ENCODE measurements at places on chromosomes 12 and 14.
A peak's percentile ranks its signal among the peaks of the same experiment; 100 is the strongest.

- DNase-seq, result no peak
Observed at GRCh38 chr12:53816360-53817020, 64.7 kb upstream of the CISTR start.

GRCh38 chr14:61860294-61860918, 98.2 kb downstream of the SNAPC1 start:
- DNase-seq, result peak; percentile 3

GRCh38 chr12:46559311-46559710, 186.7 kb upstream of the SLC38A2 start:
- no peak for DNase-seq

GRCh38 chr14:55122440-55122986, 6.5 kb upstream of the LGALS3 start:
- DNase-seq, result no peak

GRCh38 chr12:70557583-70558191, 79.5 kb downstream of the PTPRB start:
- no peak for DNase-seq

GRCh38 chr14:93347850-93348249, 868 bp downstream of the COX8C start:
- no peak for DNase-seq

DNA sequence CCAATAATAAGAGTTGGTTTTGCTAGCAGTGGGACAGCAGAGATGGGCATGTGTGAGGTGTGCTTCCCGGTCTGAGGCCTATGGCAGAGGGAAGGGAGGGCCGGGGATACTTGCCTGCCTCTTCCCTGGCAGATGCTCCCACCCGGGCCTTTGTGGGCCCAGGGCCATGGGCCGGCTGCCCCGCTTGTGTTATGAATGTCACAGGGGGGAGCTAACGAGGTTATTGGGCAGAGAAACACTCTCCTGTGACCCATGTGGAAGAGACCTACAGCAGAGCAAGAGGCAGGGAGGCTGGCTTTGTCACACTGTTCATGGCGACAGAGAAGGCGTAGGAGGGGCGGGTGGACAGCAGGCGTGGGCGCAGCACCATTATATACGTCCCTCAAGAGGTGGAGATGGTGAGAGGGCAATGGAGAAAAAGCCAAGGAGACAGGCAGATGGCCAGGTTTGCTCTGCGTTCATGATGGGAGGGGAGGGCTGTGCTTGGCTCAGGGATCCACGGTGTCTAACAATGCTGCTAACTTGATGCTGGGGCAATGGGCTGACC, 13.3 kb downstream of the CCND2 start:
- no peak for DNase-seq

DNA sequence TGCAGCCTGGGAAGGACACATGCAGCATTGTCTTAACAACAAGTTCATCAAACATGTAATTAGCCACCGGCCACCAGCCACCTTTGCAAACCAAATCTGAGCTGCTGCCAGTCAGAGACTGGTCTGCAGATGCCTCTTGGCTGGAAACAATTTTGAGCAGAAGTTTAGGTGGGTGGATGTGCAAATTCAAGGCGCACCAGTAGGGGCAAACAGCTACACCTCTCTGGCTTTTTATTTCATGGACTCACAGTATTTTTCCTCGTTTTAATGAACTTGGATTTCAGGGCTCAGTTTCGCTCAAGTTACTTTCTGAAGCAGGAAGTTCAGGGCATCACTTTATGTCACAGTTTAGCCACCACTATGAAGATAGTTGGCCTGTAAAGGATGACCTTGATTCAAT, 94.3 kb downstream of the OTX2 start:
- DNase-seq, result no peak

DNA sequence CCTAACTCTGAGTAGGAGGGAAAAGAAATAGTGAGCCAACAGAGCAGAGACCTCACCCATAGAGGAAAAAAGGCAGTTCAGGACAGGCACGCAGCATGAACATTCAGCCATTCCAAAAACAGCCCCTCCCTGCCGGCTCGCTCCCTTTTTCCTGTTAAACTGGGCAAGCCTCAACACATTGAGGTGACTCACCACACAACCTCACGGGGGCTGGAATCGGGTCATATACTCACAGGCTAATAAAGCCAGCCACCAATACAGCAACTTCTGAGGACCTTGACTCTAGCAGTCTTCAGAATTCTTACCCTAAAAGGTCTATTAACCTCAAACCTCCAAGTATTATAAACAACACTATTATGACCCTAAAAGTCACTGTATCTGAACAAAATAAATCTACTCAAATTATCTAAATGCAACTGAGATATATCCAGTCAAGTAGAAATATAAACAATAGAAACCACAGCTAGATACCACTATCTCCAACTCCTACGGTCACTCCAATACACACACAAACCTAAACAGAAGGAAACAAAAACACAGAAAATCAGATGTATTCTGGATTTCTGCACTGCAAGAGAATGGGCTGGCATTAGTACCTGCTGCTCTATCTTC, 6.3 kb downstream of the YBX3 start:
- no peak for DNase-seq

GRCh38 chr12:176321-177181, 37.4 kb downstream of the SLC6A12 start:
- DNase-seq, result no peak

DNA sequence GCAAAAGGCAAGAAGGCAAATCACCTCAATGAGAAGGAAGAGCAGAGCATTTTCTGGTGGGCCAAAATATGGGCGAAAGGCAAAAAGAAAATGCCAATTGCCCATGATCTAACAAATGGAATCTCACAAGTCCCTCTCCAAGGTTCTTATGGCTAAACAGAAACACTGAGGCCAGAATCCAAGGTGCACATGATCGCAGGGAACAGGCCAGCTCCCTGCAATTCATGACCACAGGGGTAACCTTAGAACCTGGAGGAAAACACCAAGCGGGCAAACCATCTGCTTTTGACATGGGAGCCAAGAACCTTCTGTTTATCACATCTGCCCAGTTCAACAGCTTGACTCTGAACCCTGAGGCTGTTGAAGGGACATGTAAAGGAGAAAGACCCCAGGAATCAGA, 60.0 kb downstream of the NT5DC3 start:
- DNase-seq, result no peak

GRCh38 chr14:98085751-98086150, 1186.2 kb downstream of the BCL11B start:
- DNase-seq, result no peak

- no peak for DNase-seq
Observed at GRCh38 chr12:52323416-52324152, 2.4 kb upstream of the KRT83 start.

DNA sequence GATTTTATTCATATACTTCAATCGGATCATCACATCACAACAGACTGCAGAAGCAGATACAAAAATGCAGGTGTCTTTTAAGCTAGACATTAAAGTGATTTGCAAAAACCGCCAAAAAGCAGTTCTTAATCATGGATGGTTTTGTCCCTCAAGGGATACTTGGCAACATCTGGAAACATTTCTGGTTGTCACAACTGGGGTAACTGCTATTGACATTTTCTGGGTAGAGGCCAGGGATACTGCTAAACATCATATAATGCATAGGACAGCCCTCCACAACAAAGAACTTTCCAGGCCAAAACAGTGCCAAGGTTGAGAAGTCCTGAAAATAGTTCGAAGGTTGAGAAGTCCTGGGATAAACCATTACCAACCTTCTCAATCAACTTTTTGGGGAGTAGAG, 101.8 kb upstream of the BBS10 start:
- no peak for DNase-seq

DNA sequence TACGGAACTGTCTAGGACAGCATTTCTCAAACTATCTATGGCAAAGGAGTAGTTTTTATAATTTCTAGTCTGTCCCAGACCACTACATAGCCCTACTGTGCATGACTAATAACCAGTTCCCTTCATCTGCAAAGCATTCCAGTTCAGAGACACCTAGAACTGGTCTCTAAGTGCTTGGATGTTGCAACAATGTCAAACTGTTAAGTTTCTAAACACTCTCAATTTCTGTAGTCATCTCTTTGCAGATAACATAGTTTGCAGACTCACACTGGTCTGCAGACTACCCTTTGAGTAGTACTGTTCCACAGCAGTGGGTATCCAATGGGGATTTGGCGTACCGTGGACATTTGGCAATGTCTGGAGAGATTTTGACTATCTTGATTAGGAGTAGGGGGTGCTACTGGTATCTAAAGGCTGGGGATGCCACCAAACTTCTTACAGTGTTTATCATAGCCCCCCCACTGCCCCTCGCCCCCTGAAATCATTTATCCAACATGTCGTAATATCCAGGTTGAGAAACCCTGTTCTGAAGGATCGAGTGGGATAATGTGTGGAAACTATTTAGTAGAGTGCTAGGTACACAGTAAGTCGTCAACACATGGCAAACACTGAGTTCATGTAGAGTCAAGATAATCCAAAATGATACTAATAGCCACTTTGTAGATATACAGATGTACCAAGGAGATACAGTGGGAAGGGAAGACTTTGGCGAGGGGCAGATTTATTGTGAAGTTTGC, 1.7 kb downstream of the C12orf76 start:
- DNase-seq, result no peak

GRCh38 chr12:110289044-110289710, 8.1 kb downstream of the ATP2A2 start:
- no peak for DNase-seq

DNA sequence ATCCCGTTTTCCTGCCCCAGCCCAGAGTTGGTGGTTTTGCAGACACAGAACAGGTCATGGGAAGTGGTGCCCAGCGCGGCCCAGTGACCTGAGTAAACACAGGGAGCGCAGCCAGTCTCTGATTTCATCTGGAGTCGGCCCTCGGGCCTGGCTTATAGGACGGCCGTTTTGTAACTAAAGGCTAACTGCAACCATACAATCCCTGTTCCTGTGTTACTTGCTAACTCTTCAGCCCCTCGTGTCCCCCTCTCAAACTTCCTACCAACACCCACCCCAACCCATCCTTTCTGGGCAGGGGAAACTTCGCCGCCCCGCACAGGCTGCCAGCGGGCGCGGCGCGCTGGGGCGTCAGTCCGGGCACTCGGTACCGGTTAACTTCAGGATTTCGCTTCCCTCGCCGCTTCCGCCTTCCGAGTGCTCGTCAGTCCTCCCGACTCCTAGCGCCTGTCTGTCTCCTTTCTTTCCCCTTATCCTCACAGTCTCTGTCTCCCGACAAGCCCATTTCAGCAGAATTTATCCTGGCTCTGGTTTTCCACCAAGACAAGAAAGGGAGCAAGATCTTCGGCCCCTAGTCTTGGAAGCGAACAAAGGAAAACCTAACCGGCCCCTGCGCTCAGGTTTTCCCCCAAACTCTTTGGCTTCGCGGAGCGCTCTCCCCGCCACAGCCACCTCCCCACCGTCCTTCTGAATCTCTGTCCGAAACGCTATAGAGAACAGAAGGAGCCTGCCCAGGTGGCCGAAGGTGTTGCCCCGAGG, 2.0 kb downstream of the SIX1 start:
- DNase-seq, result no peak

DNA sequence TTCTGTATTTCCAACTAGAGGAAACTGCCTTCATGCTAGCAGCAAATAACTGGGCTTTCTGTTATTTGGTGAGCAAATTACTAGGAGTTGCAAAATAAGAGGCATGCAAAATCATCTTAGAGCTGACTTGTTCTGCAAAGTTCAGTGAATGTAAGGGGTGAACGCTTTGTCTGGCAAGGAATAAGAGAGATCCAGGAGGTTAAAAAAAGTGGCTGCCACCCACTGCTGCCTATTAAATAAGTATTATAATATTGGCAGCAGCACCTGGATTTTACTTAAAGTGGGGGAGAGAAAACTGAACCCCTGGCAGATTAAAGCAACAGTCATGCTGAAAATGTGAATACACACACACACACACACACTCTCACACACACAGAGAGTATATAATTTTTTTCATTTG, 557.0 kb downstream of the FLRT2 start:
- no peak for DNase-seq
